Hematopoietic multipotent progenitor cell (in vitro differentiated cells): ENCODE measurements at places on chromosomes 6 and 20.

GRCh38 chr6:87982134-87982533 is 65.5 kb upstream of the SPACA1 start:
- no peak for DNase-seq

DNA sequence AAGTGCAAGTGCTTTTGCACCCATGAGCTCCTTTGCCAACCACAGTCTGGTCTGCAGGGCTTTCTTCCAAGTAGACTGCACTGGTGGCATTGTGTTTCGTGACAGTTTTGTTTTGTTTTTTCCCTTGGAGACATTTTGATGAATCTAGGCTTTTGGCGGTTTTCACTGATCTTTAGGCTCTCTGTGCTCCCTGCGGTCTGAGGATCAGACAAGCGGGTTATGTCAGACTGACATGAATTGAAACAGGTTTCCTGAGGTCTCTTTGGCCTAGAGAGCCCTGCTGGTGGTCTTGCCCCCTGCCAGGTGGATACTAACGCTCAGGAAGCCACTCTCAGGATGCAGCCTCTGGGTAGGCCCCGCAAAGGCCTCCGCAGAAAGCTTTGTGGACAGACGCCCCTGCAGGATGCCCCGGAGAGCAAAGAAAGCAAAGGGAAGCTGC is 555.4 kb upstream of the AGPAT4 start:
- DNase-seq, result peak; percentile 97

DNA sequence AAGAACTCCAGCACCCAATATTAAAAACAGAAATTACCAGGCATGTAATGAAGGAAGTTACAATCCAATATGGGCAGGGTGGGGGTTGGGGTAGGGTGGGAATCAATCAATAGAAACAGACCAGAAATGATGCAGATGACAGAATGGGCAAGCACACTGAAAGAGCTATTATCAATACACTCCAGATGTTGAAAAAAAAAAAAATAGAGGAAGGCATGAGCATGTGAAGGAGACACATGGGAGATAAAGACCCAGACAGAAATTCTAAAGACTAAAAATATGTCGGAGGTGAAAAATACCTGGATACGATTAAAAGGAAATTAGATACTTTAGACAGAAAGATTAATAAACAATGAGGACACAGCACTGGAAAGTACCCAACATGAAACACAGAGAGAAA is 19.1 kb upstream of the ZC3H12D start:
- DNase-seq, result no peak

DNA sequence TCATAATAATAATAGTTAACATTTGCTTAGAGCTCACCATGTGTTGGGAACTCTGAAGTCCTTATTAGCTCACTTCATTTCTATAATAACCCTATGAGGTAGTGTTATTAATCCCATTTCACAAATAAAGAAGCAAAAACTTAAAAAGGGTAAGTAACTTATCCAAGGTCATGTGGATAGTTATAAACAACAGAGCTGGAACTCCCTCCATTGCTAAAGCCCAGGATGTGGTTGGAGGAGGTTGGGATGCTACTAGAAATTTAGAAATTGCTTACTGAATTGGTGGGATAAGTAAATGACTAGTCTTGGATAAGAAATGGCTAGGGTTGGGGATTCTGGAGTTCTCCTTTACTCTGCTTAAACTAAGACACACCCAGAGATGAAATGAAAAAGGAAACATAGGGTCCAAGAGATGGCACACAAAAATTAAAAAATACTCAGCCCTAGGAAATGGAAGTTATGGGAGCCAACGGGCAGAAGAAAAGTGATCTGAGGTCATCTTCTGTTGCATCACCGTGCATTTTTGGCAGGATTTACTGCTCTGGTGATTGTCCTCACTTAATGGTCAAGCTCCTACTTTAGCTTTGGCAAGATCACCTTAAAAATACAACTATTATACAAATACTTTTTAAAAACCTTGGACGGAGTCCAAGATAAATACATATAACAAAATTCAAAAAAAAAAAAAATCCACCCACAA is 7.7 kb upstream of the CLIC5 start:
- DNase-seq, result no peak

GRCh38 chr20:43925215-43925614 is 10.6 kb downstream of the TOX2 start:
- DNase-seq, result no peak

DNA sequence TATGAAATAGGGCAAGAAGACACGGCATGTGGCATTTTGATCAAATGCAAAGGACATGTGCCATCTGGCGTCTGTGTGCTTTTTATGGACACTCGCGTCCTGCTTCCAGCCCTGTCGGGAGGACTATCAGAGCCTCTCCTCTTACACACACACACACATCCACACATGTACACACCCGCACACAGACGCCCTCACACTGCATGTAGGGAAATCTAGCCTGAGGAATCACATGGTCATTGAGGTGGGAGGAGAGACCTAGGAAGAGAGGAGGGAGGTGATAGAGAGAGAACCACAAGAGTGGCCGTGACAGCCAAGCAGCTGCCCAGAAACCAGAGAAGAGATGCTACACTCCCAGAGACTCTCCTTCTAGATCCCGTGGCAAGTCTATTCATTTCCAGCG is 105.9 kb upstream of the CDYL start:
- DNase-seq, result no peak
